NCI-H2081 (cell line): ENCODE measurements at places on chromosomes 5 and 9.

DNA sequence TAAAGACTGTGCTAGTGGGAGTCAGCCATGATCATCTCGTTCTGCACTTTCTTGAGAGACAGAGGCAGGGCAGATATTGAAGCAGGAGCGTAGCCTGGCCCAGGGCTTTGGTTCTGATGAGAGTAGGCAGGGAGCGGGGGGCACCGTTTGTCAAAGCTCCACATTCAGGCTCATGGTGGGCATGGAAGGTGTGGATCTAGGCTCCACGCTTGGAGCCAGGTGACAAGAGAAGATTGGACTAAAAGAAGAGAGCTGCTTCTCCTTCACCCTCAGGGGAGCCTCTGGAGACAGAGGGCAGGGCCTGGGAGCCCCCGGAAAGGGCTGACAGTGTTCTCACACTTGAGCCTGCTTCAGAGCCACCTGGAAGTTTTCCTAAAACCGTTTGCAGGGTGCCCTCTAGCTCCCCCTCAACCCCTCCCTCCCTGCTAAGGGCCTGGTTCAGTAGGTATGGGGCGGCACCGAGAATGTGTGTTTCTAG, 24.7 kb upstream of the FCN2 start:
- DNase-seq: no peak

DNA sequence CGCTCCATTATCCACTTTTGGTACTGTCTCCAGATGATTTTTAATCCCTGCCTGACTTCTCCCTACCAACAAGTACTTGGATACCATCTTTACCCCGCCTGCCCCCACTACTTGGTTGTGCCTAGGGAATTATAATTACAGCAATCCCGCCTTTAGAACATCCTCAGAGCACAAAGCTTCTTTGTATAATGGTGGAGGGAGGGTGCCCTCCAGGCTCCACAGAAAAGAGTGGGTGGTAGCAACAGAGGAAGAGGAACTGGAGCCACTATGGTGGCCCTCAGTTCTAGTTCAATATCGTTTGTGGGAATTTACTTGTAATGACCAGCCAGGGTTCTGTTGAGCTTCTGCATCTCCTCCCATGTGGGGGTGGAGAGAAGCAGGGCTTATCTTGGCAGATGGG, 79.0 kb upstream of the RNF38 start:
- DNase-seq: no peak

- no peak for DNase-seq
These were observed 1.7 kb upstream of the AGTPBP1 start for GRCh38 chr9:85743275-85744128.

- no peak for DNase-seq
These were observed 18.5 kb upstream of the ZDHHC12 start for GRCh38 chr9:128742401-128742800.

DNA sequence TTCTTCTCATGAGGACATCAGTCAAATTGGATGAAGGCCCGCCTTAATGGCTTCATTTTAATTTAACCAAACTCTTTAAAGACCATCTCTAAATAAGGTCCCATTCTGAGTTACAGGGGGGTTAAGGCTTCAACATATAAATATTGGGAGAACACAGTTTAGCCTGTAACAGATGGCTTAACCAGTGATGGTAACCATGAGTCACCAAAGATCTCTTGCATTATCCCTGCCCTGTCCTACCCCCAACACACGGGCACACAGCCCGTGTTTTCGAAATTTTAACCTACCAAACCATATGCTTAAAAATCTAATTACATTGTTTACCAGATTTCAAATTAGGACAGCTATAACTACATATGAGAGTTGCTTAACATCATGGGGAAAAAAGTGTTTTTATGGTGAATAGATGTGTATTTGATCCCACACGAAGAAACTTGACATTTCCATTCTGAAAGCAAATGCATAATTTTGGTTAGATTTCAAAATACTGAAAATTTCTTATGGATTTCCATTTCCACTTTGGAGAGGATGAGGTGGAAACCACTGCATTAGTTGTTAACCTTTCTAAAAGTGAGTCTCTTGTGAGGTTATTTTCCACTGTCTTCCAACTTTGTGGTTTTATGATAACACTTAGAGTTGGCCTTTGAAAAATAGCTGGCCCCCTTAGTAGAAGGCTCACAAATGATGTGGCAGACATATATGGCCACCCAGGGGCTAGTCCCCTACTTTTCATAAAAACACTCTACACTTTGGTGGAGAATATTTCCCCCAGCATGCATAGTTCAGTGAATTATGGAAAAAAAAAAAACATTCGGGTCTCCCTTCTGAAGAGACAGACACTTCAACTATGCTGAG, 849.3 kb downstream of the TLE1 start:
- DNase-seq: no peak

- no peak for DNase-seq
These were observed 87.8 kb downstream of the RAI14 start for GRCh38 chr5:34743878-34744277.

GRCh38 chr5:98248949-98249348, 524.5 kb upstream of the RGMB start:
- no peak for DNase-seq

DNA sequence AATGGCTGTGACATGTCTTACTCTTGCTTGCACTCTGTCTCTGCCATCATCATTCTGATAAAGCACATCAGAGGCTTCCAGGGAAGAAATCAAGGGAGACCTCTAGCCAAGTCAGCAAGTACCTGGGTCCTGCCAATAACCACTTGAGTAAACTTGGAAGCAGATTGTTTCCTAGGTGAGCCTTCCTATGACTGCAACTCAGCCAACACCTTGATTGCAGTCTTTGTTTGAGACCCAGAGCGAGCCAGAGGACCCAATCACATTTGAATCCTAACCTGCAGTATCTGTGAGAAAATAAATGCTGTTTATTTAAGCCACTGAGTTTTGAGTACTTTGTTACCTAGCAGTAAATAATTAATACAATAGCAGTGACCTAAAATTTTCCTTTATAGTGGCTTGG, 356.8 kb upstream of the CHD1 start:
- DNase-seq: no peak

DNA sequence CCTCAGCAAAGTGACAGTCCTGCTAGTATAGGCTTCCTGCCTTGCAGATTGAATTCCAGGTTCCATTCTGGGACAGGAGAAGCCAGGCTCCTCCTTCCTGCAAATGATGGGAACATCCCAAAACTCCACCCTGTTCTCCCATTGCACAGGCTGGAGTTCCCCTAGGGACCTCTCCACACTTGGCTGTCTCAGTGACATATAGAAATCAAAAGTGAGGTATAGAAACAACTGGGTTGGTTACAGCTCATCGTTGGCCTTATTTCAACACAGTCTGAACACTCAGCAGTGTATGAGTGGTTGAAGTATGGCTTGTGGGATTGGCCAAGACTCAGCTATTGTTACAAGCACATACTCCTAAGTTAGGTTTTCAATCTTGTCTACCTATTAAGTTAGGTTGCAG, 157.8 kb upstream of the FTMT start:
- no peak for DNase-seq

DNA sequence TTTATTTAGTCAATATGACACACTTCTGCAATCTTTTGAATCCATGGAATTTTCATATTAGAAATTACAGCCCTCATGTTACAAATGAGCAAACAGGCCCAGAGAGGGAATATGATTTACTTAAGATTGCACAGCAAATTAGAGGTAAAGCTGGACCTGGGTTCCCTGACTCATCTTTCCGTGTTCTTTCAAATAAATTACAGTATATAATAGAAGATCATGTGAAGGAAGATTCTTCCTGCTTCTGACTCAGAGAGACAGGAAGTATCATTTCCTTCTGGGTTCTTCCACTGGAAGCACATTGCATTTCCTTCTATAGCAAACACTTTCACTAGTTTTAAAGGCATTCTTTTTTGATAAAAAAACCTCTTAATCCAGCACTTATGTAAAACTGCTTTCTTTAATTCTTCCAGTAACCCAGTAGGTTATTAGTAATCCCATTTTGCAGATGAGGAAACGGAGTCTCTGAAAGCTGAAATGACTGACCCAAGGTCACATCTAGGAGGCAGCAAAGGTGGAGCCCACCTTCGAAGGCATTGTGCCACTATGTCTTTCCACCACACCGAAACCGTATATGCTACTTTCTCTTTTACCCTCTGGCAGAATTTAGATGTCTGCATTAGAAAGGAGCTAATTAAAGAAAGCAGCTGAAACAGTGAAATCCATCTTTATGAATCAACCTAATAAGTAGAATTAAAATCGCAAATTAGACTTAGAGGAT, 566.7 kb upstream of the KLF4 start:
- DNase-seq: no peak

GRCh38 chr9:3931996-3932906, 367.6 kb downstream of the GLIS3 start:
- DNase-seq: no peak

GRCh38 chr5:172049226-172049796, 42.9 kb upstream of the FBXW11 start:
- no peak for DNase-seq

- no peak for DNase-seq
These were observed 262.9 kb downstream of the SEMA5A start for GRCh38 chr5:9283021-9283420.

- no peak for DNase-seq
These were observed 88.3 kb downstream of the BRINP1 start for GRCh38 chr9:119280740-119281485.

GRCh38 chr9:126236273-126236672, 90.4 kb upstream of the MVB12B start:
- DNase-seq: no peak

- no peak for DNase-seq
These were observed 103.5 kb upstream of the NR3C1 start for GRCh38 chr5:143506836-143507552.

- no peak for DNase-seq
These were observed 44.2 kb downstream of the SH3PXD2B start for GRCh38 chr5:172410160-172410559.

DNA sequence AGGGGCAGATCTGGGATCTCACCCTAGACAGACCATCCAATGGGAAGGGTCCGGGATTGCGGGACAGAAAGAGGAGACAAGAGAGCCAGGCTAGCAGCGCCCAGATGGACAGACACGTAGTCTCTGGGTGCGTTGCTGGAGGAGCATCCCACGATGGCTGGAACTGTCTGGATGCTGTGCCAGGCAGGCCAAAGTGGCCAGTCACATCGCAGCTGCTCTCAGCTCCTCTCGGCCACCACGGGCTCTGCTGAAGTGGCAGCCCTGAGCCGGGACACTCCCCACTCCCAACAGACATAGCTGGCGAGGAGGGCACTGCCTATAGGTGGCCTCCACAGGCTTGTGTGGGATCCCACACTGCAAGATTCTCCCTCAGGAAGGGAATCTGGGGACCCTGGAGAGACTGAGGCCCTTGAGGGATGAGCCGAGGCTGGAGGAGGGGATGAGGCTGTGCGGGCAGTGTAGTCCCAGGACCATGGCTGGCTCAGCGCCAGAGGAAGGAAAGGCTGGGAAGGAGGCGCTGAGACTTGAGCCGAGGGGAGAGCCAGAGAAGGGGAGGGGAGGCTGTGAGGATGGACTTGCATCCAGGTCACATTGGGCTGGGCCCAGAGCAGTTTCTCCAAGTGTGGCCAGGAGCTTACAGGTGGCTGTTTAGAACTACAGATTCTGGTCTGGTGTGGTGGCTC, 10.3 kb upstream of the WDR5 start:
- DNase-seq: no peak

DNA sequence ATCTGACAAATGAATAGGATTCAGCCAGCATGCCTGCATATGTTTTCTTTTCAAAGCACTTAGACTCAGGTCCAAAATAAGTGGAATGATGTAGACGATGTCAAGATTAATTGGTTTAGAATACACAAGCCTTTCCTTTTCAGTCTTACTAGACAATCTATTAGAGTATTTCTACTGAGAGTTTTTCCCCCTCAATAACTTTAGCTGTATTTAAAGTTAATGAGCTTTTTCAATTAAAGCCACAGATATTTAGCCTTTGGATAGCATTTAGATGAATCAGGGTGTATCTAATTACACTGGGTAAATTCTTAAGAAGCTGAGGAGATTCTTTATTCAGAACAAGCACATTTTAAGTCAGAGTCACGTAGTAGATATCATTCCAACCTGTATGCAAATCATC, 198.7 kb upstream of the MPDZ start:
- DNase-seq: no peak

- no peak for DNase-seq
These were observed 155.1 kb upstream of the NR4A3 start for GRCh38 chr9:99666571-99666970.

- DNase-seq: no peak
These were observed 16.0 kb upstream of the ZCCHC7 start for GRCh38 chr9:37104183-37104889.

DNA sequence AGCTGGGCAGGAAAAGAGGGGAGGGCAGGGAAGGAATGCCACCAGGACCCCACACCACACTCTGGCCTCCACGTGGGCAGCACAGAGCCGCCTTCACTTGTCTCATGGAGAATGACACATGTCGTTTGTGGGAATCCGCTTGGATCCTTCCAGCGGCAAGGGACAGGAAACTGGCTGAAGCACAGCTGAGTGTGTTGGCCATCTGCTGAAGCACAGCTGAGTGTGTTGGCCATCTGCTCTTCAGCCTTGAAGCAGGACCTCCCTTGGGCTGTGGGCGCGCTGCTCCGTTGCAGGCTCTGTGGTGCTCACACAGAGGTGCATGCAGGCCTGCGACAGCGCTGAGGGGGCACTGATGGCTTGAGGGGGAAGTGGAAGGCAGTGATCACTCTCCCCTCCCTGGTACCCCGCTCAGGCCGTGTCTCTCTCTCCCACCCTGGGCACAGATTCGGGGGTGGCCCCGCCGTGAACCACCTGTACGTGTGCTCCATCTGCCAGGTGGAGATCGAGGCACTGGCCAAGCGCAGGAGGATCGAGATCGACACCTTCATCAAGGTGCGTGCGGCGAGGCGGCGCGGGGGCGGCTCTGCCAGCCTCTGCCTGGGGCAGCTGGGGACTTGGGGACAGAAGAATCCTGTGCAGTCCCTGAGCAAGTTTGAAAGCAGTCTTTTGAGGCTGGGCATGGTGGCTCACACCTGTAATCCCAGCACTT, 40.6 kb downstream of the USP20 start:
- DNase-seq: no peak
